ENCODE measurements at places on chromosomes 3 and 15.

- no peak for DNase-seq
These were observed 99.6 kb downstream of the MITF start for GRCh38 chr3:69838696-69839515.

DNA sequence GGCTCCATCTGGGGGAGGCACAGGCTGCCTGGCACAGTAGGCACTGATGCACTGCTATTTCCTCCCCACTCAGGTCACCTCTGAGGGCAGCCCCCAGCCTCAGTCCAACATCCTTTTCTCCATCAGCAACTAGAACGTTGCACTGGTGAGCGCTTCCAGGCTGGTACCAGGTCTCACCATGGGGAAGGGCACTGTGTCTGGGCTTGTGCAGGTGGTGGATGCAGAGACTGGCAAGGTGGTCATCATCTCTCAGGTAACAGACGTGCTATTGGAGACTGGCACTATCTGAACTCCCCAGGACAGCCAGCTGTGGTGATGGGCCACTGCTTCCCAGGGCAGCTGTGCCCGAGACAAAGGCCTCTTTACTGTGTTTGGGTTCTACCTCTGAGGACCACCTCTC lies 8.3 kb upstream of the TXNRD3 start:
- no peak for DNase-seq

DNA sequence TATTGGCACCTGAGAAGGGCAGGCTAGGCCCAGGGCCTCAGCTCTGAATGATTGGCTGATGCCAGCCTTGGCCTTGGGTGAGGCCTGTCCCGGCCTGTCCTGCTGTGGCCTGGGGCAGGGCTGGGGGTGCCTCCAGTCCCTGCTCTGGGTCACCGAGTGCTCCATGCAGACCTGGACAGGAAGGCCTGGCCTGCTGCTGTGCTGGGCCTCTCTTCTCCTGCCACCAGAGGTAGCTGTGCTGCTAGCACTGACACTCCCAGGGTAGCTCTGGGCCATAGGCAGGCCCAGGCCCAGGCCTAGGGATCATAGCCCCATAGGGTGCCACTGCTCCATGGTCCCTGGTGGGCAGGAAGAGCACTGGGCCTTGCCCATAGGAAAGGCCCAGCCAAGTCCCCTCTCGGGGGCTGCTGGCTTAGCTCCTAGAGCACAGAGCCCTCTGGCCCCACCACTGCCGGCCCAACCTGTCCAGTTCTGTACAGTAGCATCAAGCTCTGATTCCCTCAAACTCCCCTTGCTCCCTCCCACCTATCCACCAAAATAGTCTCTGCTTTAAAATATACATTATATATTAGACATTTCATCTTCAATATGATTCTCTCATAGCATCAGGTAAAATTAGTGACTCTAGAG lies 18.2 kb downstream of the ABTB1 start:
- no peak for DNase-seq

- DNase-seq, result no peak
These were observed 57.9 kb downstream of the ARHGAP31 start for GRCh38 chr3:119352034-119352609.

DNA sequence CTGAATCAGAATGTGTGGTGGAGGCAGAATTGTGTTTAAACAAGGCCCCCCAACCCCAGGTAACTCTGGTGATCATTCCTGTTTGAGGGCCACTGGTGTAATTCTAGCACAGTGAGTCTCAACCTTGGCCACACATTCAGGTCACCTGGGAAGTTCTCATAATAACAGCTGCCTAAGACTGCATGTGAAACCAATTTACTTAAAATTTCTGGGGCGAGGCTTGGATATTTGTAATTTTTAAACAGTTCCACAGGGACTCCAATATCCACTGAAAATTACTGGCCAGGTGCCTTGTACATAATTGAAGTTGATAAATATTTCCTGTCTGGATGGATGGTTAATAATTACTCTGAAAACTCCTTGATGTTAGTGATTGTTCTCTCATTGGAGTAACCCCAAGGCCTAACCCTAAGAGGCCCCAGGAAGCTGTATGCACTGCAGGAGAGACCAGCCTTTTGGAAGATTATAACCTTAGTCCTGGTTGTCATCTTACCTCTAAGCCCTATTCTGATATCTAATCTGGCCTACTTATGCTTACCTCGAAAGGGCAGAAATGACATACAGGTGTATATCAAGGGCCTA lies 25.7 kb upstream of the EPHB1 start:
- DNase-seq, result no peak

DNA sequence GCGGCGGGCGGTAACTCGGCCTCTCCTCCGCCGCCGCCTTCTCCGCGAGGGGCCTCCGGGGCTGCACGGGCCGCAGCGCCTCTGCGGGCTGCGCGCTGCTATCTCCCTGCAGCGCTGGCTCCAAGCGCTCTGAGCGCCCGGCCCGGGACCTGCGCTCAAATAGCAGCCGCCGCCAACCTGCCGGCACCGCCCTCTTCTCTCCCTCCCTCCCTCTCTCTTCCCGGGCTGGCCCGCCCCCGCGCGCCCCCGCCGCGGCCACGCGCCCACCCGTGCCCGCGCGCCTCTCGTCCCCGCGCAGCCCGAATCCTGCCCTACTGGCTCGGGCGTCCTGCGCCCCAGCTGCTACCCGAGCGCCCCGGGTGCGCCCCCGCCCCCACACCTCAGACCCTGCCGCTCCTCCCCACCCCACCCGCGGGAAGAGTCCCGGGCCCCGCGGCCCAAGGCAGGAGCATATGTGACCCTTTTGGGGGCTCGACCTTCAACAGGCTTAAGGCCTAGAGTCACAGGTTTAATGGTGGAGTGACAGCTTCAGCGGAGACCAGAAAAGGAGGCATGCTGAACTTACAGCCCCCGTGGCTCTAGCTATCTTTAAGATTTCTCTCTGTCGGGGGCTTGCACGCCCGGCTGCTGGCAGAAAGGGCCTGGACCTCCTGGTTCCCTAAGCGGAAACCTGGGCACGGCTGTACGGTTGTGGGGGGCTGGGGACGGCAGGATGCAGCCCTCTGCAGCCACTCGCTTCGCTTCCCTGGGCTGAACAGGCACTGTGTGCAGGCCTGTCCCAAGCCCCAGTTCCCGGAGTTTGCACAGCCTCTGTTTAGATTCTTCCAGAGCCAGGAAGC lies at the start of gene CACNA2D2:
TSS of gene CACNA2D2 (minus strand) at position 131 of the 839 bp plus-strand sequence. CDS start 211 bp downstream, outside the sequence.
- no peak for DNase-seq

- DNase-seq, result no peak
These were observed 10.5 kb upstream of the SCAANT1 start for GRCh38 chr3:63922491-63923199.

GRCh38 chr3:29279286-29279685 lies 1.6 kb upstream of the RBMS3 start:
- no peak for DNase-seq

GRCh38 chr3:5126586-5126985 lies 4.5 kb downstream of the ARL8B start:
- no peak for DNase-seq

GRCh38 chr3:107377151-107377550 lies at the start of gene CCDC54:
Gene CCDC54 (plus strand): TSS chr3:107377439. CDS start chr3:107377588, 149 bp downstream.
- DNase-seq, result no peak

DNA sequence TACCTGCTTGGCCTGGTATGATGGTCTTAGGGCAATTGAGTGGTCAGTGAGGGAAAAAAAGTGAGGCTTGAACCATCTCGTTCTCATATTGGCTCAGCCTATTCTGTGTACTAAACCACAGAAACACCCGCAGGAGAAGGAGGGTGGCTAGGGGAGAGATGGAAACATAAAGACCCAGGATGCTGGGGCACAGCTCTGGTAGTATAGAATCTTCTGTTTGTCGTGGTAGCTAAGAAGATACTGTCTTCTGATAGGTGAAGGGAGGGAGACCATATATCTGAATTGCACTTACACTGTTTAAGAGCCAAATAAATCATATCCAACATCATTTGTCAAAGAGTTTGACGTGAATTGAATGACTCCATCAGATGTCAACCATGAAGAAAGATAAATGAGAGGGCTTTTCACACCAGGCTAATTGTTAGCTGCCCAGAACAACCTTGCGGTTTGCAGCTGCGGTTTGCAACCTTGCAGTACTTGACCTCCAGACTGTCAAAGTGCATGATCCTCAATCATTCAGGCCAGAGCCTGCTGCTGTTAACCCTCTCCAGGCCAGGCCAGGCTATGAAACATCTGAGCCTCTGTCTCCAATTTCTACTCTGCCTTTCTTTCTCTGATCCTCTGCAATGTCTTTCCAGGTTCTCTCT lies 40.9 kb upstream of the PIK3R4 start:
- no peak for DNase-seq

DNA sequence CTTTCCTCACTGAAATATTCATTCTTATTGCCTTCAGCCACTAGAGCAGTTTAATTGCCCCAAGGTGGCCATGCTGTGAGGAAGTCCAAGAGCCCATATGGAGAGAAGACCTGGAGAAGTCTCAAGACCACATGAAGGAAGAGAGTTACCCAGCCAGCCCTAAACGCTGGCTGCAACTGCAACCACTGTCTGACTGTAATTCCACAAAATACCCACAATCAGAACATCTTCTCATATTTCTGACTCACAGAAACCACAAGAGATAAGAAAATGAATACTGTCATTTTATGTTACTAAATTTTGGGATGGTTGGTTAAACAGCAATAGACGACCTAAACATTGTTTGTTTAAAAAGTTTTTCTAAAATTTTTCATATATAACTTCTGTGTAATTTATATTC lies 14.7 kb upstream of the SST start:
- no peak for DNase-seq

- DNase-seq, result no peak
These were observed 82.6 kb upstream of the ARHGEF3 start for GRCh38 chr3:56884387-56884786.

DNA sequence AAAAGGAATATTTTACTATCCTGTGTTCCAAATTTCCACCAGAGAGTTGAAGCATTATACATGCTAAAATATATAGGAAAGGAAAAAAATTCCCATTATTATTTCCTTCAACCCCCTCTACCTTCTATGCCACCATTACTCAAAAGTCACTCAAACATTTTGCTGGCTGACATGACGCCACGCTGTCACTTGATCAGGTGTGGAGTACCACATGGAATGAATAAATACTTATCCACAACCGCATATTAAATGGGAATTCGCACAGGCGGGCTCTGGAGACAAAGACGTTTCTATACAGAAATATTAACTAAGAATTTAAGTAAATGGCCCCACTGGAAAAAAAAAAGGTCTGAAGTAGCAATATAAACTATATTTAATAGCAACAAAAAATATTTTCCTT lies 266.4 kb downstream of the FOXP1 start:
- no peak for DNase-seq

DNA sequence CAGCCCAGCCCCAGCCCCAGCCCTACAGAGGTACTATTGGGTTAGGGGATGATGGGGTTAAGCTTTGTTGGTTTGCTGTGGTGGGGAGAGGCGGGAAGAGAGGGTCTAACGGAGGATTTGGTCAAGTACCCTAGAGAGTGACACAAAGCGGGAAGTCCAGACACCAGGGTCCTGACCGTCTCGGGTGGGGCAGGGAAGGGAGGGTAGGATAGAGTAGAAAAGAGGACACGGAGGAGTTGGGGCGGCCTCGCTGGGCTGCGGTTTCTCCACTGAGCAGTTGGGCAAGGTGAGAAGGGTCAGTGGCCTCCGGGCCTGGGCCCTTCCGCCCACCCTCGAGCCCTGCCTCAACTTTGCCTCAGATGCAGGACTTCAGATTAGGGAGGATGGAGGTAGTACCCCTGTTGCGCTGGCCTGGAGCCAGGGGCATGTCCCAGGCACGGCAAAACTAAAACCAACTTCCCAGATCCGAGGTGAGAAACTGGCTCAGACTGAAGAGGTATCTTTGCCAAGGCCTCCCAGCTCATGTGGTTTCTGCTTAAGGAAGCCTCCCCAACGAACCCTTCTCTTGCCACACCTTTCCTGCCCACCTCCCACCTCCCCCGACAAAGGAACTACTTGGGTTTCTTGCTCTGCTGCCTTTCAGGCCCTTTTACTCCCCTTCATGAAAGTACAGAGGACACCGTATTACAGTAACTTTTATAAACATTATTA lies 551 bp downstream of the PML start:
- DNase-seq, result no peak

DNA sequence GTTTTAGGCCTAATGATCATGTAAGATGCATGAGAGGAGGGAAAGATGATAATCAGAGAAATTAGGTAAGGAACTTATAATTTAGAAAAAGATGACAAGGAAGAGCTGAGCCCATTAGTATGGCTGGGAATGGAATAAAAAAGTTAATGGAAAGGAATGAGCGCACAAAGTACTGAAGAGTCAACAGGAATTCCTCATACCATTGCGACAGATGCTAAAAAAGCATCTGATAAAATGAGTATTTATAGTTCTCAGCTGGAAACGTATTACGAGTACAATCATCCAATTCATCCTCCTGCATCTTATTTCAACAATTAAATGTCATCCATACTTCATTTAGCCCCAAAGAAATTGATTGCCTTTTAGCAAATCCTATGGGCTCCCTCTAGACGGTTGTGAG lies 58.9 kb downstream of the TMCC1 start:
- no peak for DNase-seq

- DNase-seq, result no peak
These were observed 22.8 kb downstream of the MYO1E start for GRCh38 chr15:59349680-59350420.

DNA sequence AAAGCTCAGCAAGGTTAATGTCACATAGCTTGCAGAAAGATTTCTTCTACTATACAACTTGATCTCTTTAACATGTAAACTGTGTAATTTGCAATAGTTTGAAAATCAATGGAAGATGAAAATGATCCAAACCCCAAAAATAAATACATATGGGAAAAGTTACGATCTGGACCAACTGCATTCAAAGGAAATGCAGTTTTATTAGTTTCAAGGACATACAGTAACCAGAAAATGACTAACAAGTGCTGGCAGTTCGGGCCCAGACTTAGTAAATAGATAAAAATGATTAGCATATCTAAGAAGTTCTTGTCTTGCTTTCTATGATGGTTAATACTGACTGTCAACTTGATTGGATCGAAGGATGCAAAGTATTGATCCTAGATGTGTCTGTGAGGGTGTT lies 37.3 kb upstream of the LEKR1 start:
- DNase-seq, result no peak

DNA sequence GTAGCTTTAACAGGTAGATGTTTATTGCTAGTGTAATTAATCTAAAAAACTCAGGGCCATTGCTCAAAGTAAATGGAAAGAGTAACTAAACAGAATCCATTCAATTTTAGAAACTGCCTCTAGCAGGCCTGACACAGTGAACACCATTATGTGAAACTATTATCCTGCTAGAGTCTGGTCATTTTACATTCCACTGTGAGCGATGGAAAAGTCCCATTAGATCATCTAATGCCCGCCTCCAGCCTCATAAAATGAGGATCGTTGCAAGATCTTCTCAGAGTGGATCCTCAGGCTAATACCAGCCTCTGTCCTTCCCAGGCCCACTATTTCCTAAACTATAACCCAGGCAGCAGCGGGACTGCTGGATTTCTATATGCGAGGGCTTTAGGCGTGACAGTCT lies 107.7 kb downstream of the WDR76 start:
- no peak for DNase-seq

DNA sequence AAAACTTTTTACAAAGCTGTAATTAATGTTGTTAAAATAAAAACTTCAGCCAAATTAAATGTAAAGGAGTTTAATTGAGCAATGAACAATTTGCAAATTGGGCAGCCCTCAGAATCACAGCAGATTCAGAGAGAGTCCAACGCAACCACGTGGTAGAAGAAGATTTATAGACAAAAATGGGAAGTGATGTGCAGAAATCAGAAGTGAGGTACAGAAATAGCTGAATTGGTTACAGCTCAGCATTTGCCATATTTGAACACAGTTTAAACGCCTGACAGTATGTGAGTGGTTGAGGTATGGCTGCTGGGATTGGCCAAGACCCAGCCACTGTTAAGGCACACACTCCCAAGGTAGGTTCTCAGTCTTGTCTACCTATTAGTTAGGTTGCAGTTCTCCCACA lies 14.4 kb upstream of the PLA2G4D start:
- no peak for DNase-seq
